ELR (cell line): ENCODE measurements at places on chromosomes 5 and 9.

- peak; percentile 51 for DNase-seq
Measured at GRCh38 chr5:169801781-169802180, 164.7 kb downstream of the DOCK2 start.

DNA sequence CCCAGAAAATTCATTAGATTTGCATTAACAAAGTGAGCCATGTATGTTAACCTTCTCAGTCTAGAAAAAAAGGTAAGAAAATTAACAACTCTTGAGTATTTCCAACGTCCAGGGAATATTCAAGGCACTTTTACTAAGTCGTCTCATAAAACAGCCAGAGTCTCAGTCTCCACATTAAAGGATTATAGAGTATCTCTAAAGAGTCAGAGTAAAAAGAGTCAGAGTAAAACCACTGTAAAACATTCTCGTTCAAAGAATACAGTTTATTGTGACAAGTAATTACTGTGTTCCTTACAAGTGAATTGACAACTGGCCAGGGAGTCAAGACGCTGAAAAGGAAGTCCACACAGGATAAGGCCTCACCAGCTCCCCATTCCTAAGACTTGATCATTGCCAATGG lies 97.2 kb upstream of the ISL1 start:
- no peak for DNase-seq

DNA sequence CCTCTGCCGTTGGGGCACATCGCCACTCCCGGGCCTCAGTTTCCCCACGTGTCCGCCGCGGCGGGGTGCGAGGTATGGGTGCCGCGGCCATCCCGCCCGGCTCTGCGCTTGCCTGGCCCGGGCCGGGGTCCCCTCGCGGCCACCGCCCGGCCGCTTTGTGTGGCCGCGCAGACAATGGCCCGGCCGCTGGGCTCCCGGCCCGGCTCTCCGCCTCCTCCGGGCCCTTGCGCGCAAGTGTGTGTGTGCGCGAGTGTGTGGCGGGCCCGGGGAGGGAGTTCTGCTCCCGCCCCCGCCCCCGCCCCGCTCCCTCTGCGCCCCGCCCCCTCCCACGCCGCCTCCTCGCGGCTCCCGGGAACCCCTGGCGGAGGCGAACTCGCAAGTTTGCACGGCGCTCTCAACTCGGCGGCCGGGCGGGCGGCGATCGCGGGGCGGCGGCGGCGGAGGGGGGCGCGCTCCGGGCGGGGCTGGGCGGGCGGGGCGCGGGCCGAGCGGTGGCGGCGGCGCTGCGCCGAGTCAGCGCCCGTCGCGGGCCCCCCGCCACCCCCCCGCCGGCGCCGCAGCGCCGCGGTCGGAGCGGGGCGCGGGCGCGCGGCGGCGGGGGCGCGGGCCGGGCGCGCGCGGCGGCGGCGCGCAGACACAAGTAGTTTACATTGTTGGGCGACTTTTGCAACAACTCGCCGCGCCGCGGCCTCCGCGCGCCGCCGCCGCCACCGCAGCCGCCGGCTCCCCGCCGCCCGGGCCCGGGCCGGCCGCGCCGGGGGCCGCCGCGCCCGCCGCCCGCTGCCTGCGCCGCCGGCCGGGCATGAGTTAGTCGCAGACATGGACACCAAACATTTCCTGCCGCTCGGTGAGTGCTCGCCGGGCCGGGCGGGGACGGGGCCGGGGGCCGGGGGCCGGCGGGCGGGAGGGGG lies at the start of gene RXRA:
Gene RXRA, plus strand, starts transcription at position 643 of the 911 bp plus-strand sequence. Its CDS starts 177 bp downstream, at position 820.
- peak; percentile 84 for DNase-seq

- DNase-seq, result peak; percentile 54
Measured at GRCh38 chr9:73081979-73082657, 69.5 kb upstream of the ANXA1 start.

DNA sequence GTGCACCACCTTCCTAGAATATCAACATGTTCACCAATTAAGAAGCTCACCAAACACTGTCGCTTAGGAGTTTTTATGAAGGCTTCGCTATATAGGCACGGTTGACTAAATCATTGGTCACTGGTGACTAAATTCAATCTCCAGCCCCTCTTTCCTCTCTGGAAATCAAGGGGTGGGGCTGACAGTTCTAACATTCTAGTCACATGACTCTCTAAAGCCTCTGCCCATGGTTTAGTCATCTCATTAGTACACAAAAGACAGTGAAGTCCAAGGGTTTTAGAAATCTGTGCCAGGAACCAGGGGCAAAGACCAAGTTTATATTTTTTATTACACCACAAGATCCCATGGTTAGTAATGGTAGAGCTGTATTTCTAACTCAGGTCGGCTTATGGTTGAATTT lies 243.2 kb downstream of the ELAVL2 start:
- no peak for DNase-seq

- no peak for DNase-seq
Measured at GRCh38 chr5:146704949-146705665, 173.4 kb downstream of the PPP2R2B start.

GRCh38 chr9:125235804-125236519 lies 5.2 kb downstream of the HSPA5 start:
- DNase-seq, result no peak

GRCh38 chr5:113578091-113578490 lies 64.6 kb downstream of the YTHDC2 start:
- DNase-seq, result no peak

GRCh38 chr5:154221371-154221896 lies 30.9 kb downstream of the GALNT10 start:
- DNase-seq, result peak; percentile 93

DNA sequence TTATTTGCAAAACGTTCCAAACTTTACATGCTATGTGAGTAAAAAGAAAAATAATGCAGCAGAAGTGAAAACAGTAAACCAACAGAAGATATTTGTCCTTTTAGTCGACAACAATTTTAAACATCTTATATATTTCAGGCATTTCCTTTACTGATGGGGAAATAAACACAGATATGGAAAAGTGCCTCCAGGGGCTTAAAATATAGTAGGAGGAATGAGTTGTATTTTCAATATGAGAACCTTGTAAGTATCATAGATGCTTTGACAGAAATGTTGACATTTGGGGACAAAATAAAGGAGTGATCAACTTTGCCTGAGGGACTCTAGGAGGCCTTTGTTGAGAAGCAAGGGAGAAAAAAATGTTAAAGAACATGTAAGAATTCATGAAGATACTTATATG lies 1043.5 kb downstream of the CDH12 start:
- no peak for DNase-seq

DNA sequence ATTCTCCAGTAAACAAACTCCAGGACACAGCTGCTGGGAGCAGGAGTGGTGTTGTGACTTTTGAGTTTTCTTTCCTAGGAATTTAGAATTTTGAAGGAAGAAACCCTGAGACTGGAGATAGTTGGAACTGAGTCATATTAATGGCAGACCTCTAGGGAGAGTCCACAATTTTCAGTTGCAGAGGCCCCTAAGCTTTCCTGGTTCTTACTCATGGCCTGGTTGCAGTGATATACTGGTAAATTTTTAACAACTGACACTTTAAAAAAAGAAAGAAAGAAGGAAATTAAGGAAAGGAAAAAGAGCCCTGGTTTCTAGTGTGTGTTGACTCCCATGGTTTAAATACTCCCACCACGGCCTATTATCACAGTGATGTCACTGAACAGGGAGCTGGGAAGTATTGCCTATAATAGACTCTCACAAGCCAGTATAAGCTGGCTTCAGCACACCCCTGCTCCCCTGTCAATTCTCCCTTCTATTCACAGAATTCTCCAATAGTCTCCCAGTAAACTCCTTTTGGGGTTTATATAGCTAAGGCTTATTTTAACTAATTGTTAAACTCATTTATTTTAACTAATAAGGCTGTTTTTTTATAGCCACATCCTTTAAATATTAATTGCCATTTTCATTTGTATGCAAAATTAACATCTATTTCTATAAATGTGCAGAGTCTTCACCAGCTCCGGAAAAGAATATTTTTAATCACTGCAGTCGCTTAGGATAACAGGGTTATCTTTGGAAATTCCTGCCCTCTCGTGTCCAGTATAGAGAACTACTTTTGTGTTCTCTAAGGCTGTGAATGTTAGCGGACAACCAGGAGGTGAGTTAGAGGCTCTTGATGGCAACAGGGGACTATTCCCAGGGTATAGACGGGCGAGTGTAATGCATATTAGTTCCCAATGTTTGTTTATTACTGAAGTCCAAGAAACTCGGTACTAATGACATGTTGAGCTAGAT lies 59.7 kb downstream of the GGTA1 start:
- peak; percentile 64 for DNase-seq

GRCh38 chr5:652773-653350 lies 40.3 kb downstream of the TPPP start:
- no peak for DNase-seq

DNA sequence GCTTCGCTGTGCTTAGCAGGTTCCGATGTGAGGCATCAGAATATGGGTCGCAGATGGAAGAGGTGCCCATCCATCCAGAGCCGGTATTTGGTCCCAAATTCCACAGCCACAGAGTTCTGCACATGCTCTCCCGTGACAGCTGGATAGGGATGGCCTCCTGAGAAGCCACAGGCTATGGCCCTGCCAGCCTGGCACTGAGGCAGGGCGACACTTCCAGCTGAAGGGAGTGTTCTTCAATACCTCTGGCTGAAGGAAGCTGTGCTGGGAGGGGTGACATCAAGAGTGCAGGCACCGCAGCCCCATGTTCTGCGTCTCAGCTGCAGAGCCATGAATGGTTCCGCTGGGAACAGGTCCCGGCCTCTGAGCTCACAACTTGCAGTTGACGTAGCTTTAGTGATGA lies 83.4 kb upstream of the SIMC1 start:
- DNase-seq, result no peak

- peak; percentile 66 for DNase-seq
Measured at GRCh38 chr5:107284822-107285525, 385.8 kb downstream of the EFNA5 start.

- no peak for DNase-seq
Measured at GRCh38 chr9:93465855-93466254, 12.5 kb upstream of the FAM120AOS start.

- DNase-seq, result no peak
Measured at GRCh38 chr9:135526730-135527571, 5.7 kb downstream of the LCN1 start.

DNA sequence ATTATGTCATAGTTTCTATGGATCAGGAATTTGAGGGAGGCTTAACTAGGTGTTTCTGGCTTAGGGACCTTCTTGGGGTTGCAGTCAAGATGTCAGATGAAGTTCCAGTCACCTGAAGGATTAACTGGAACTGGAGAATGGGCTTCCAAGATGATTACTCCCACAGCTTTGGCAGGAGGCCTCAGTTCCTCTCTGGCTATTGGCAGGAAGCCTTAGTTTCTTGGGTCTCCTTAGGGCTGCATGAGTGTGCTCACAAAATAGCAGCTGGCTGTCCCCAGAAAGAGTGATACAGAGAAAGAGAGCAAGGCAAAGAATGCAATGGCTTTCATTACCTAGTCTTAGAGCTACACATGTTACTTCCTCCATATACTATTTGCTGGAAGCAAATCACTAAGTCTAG lies 138.1 kb upstream of the TLE4 start:
- DNase-seq, result no peak

DNA sequence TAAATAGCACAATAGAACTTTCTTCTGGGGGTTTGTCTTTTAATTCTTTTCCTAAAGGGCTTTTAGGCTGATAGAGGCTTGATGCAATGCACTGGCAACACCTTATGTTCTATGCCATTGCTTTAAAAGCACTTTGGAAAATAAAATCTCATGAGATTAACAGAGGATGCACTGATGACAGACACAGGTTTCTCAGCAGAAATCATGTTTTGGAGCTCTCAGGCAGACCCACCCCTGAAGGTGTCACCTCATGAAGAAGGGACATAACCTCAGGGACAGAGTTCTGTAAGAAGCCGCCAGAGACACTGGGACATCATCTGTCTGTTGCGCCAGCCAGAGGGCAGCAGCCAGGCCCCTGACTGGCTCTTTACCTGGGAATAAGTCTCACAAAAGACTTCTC lies 27.7 kb downstream of the SLC22A5 start:
- DNase-seq, result no peak

DNA sequence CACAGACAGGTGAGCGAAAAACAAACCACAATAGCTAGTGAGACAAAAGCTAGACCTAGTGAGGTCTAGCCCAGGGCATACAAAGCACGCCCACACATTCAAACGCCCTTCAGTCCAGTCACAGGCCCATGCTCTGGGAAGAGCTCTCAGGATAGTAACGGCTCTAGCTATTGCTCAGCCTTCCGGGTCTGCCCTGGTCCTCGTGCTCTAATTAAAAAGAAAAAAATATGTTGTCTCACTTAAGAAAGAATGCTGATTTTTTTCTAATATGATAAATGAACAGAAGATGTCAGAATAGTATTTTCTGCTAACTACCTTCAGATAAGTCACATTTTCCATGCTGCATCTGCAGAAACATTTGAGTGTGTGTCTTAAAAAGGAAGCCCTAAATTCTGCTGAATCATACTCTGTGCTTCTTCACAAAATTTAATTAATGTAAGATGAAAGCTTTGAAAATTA lies 94.5 kb downstream of the PLPP1 start:
- DNase-seq, result peak; percentile 78

DNA sequence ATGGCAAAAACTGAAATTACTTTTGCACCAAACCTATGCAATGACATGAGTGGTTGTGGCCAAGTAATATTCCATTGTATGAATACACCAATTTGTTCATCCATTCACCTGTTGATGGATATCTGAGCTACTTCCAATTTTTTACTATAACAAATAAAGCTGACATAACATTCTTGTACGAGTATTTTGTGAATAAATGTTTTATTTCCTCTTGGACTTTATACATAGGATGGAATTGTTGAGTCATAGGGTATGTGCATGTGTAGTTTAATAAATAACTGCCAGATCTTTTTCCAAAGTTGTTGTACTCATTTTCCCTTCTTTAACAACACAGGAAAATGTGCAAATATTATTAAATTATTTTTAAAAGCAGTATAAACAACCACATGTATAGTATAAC lies 146.1 kb upstream of the ZNF462 start:
- peak; percentile 3 for DNase-seq

DNA sequence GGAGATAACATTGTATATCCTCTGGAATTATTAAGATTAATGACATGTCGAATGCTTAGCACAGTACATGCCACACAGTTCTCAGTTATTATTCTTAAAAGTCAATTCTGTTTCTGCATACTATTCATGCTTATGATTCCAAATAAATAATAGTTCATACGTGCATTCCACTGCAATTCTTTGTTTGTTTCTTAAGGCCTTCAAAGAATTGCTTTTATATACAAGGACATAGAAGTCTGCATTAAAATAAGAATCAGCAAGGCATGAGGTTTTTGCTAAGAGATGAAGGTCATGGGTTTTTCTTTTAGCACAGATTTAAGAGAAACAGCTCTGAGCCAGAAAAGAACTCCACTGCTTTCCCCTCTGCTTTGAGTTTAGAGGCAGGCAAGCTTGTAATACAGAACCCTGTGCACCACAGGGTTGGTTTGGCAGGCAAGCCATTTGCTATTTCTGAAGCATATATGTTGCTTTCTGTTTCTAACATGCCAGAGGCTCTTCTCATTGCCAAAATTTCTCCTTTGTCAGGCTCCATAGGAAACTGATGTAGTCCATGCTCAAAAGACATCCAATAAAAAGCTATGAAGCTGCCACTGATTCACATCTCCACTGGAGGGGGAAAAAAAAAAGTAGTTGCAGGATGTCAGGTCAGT lies 420.6 kb upstream of the TYRP1 start:
- DNase-seq, result no peak

DNA sequence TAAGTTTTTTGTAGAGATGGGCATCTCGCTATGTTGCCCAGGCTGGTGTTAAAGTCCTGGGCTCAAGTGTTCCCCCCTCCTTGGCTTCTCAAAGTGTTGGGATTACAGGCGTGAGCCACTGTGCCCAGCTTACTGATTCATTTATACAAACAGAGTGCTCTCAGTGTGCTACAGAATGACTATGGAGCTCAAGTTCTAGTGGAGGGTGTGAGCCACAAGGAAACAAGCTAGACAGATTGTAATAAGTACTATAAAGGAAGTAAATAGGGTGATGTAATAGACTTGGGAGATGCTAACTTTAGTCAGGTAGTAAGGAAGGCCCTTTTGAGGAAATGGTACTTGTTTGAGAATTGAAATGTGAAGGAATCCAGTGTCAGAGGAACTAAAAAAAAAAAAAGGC lies 1.7 kb upstream of the TMEM267 start:
- peak; percentile 3 for DNase-seq
